Substantia nigra (tissue), 51 donors: ENCODE measurements at places on chromosomes 7 and 10.

- DNase-seq = no peak
Observed at GRCh38 chr7:39609113-39609934, 14.0 kb upstream of the RALA start.

GRCh38 chr10:61765176-61766087 is 102.7 kb downstream of the CABCOCO1 start:
- DNase-seq = no peak

- DNase-seq = no peak
Observed at GRCh38 chr7:29084832-29085231, 61.5 kb downstream of the CPVL start.

DNA sequence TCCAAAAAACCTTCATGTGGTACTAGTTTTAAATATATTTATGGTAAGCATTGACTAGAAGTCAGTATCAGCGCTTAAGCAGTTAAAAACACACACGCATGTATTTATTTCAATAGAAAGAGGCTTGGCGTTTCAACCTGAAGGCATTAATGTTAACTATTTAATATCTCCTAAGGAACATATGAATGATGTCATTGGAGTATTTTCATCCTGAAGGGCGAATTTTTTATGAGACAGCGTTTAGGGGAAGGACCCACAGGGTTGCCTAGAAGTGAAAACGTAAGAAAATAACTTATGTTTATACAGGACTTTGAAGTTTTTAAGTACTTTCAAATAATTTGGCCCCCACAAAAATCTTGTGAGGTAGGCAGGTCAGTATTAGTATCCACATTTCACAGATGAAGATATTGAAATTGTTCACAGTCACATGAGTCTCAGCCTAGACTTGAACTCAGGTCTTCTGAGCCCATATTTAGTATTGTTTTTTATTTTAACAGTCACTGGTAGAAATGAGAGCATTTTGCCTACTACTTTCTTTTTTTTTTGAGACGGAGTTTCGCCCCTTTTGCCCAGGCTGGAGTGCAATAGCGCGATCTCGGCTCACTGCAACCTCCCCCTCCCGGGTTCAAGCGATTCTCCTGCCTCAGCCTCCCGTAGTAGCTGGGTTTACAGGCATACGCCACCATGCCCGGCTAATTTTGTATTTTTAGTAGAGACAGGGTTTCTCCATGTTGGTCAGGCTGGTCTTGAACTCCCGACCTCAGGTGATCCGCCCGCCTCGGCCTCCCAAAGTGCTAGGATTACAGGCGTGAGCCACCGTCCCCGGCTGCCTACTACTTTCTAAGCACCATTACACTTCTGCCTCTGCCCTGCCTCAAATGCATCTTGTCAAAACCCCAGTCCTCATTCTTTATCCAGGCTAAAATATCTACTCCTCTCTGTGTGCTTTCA is 1.8 kb downstream of the SLK start:
- DNase-seq = no peak

DNA sequence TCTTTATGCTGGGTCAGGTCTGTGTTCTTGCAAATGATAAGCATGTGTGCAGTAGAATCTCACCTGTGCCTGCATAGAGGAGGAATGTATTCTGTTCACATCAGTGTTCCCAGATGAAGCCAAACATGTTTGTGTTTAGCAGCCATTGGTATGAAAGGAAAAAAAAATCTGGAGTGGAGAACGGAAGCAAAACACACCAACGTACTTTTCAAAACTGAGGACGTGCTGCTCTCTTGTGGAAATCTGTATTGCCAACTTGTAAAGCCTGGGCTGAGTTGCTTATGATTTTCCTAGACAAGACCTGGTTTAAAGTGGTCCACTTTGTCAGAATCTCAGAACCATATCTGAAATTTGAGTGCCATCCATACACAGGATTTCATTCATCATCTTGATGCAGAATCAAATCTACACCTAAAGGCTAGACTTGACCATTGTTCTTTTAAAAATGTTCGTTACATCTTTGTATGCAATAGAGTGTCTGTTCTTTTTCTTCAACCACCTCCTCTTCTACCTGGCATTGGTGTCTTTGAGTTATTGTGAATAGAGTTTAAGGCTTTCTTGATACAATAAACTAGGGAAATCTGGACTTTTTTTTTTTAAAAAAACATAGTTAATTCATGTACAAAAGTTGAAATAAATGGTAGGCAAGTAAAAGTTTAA is 367.7 kb downstream of the PHF14 start:
- DNase-seq = no peak

- DNase-seq = no peak
Observed at GRCh38 chr10:94200146-94200837, 162.4 kb downstream of the NOC3L start.
